ENCODE measurements at places on chromosomes 4 and X. TPM values are rescaled to one million over a fixed set of nuclear protein-coding genes. Genes with fewer than 3 reads are reported as not detected.

The SHISA3 gene
- not detected for polyA plus RNA-seq

The RBM46 gene
- polyA plus RNA-seq = 0.09 TPM

The PQBP1 gene
- polyA plus RNA-seq = 70.8 TPM

The PAGE4 gene
- polyA plus RNA-seq = not detected

The SHROOM4 gene
- polyA plus RNA-seq = 1.4 TPM

The TCEAL2 gene
- polyA plus RNA-seq = not detected

The DUSP21 gene
- not detected for polyA plus RNA-seq

The PAGE2B gene
- not detected for polyA plus RNA-seq

The JADE1 gene
- 14.5 TPM for polyA plus RNA-seq
